ENCODE measurements at places on chromosomes 1 and 21. TPM values are rescaled to one million over a fixed set of nuclear protein-coding genes. Genes with fewer than 3 reads are reported as not detected.
A peak's percentile ranks its signal among the peaks of the same experiment; 100 is the strongest.

DNA sequence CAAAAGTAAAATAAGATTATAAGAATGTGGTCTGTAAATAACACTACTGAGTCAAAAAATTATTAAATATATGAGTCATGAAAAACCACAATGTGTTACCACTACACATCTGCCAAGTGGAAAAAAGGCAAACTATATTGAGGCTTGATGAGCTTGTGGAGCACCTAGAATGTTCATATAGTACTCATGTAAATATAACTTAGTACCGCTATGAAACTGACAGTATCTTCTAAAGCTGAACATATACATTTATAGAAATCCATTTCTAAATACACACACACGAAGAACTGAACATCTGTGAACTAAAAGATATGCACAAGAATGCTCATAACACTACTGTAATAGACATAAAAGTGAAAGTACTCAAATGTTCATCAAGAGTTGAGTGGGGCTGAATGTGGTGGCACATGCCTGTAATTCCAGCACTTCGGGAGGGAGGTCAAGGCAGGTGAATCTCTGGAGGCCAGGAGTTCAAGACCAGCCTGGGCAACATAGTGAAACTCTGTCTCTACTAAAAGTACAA is 18.5 kb upstream of the GBP3 start:
- DNase-seq = no peak

- DNase-seq = peak; percentile 85
Measured at GRCh38 chr1:237470712-237471338, 419.9 kb downstream of the ZP4 start.

GRCh38 chr21:34801519-34802132 is 132.8 kb downstream of the CLIC6 start:
- DNase-seq = no peak

The OPRD1 gene
- 0.43 TPM for total RNA-seq

DNA sequence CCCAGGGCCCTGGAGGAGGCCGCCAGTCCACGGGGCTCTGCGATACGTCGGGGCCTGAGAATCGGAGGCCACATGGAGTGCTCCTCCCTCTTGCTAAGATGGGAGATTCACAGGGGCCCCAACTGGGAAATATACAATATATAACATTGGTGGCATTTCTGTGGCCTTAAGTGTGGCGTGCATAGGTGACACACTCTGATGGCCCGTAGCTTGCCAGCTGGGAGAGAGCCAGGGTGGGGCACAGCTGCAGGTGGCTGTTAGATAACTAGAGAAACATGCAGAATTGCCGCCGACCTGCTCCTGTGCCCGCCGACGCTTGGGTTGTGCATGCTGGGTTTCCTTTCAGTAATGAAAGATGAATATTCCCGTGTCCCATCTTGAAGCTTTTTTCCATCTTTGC is 30.1 kb downstream of the UMODL1 start:
- no peak for DNase-seq

The CDKN2C gene
- 5.2 TPM for total RNA-seq

- no peak for DNase-seq
Measured at GRCh38 chr21:15445327-15445726, 284.5 kb upstream of the USP25 start.

GRCh38 chr1:84570436-84571149 is 3.6 kb downstream of the CTBS start:
- DNase-seq = no peak

DNA sequence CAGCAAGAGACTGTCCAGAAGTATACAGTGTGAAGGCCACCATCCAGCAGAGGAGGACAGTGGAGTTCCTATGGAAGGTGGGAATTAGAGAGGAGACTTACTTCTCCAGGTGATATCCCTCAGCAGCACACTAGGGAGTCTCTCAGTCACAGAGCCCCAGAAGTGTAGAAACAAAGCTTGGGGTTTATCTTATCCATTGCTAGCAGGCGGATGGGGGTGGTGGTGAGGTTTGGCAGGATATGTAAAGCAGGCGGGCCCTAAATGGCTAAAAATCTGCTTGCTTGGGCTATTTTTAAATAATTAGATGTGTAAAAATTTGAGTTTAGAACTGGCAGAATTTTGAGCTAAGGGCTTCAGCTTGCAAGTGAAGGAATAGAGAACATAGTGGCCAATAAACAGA is 50.1 kb upstream of the RGS18 start:
- DNase-seq = no peak
